ENCODE measurements at places on chromosomes 2 and 18.

DNA sequence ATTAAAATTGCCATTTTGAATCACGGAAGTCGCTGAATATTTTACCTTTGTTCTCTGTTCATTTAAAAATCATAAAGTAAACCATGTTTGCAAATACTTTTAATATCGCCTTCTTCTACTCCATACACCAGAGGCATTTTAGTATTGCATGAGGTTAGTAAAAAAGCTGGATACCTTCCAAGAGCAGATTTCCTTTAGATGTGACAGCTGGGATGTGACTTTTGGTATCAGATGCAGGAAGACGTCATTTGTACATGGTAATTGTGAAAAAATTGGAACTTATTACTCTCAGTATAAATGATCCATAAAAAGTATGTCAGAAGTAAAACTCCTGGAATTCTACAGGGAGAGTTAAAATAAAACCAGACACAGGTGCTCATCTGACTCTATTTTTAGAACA is 89.5 kb downstream of the SLC4A10 start:
- no peak for DNase-seq

- no peak for DNase-seq
Observed at GRCh38 chr2:216287251-216287650, 85.0 kb downstream of the MARCHF4 start.

DNA sequence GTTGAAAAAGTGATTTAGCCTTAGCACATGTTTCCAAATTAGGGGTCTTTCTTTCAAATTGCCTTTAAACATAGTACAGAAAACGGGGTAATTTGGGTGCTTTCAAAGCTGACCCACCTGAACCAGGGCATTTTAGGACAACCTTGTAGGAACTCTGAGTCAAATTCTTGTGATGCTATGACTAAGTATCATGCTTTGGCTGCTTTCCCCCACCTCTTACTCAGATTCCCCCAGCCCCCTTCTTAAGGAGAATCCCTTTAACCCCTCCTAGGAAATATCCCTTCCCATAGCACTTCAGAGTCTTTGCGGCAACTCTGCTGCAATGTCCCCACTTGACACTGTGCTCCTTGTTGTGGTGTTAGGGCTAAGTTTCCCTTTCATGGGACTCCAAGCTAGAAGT is 18.6 kb upstream of the KLF7 start:
- DNase-seq: no peak

GRCh38 chr2:231810905-231811304 is 24.7 kb downstream of the COPS7B start:
- DNase-seq: no peak

DNA sequence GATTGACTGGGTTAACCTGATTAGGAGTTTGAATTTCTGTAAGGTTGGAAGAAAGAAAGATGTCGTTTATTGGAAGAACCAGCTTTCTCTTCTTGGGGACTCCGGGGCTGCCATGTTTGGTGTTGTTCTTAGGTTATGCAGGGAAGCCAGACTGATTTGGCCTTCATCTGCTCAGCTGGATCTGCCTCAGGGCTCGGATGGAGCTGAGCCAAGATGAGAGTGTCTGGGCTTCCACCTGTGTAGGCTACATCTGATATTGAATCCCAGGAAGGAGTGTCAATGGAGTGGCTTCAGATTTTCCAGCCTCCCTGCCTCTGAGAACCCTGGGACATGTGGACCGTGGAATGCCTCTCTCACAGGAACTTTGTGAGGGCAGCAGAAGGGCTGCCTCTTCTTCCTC is 126.1 kb downstream of the WDSUB1 start:
- no peak for DNase-seq

All from NCI-H774 (cell line).